Naive thymus-derived CD4-positive, alpha-beta T cell (primary cell): ENCODE measurements at places on chromosomes 6 and 20. TPM values are rescaled to one million over a fixed set of nuclear protein-coding genes. Genes with fewer than 3 reads are reported as not detected.

KCNQ5 gene
- 18.3 TPM for total RNA-seq

SGK1 gene
- total RNA-seq = 21.3 TPM

TBC1D7 gene
- total RNA-seq = 19.2 and 23.5 TPM in 2 replicates

MOCS3 gene
- total RNA-seq = 2.5 TPM

DLK2 gene
- 0.56 TPM for total RNA-seq

MCCD1 gene
- total RNA-seq = not detected

RNF144B gene
- total RNA-seq = 7.1 TPM

RIN2 gene
- total RNA-seq = not detected in 2 replicates

DNA sequence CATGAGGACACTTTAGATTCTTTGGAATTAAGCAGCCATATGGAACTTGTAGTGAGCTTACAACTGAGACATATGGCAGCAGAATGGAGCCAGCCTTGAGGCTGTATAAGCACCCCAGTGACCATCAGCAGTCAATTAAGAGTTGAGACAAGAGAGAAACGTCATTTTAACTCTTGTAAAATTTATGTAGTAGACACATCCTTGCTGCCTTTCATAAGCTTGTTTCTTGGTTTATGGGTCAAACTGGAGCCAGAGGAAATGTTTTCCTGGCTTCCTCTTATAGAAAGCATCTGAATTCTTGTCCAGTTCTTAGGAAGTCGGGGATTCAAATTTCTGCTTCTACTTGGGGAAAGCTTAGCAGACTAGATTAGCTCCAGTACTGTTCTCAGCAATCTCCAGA lies 745.1 kb upstream of the MARCKS start:
- DNase-seq = no peak
- H3K27ac ChIP-seq = no peak overlapping the region
- no peak overlapping the region for H3K4me3 ChIP-seq
- no peaks in the 10 kb centered on the region for H3K36me3 ChIP-seq
- no peaks in the 10 kb centered on the region for H3K4me1 ChIP-seq

GRCh38 chr20:11807054-11808048 lies 110.3 kb upstream of the BTBD3 start:
- H3K36me3 ChIP-seq = no peaks in the 10 kb centered on the region
- no peak overlapping the region for H3K4me3 ChIP-seq
- DNase-seq = no peak
- H3K4me1 ChIP-seq = no peaks in the 10 kb centered on the region
- no peaks in the 10 kb centered on the region for H3K27me3 ChIP-seq

GRCh38 chr6:31791324-31792089 lies 4.0 kb downstream of the VARS1 start:
- DNase-seq = no peak
- peaks cover 12% of the 10 kb centered on the region for H3K4me1 ChIP-seq
- H3K36me3 ChIP-seq = no peaks in the 10 kb centered on the region
- no peaks in the 10 kb centered on the region for H3K27me3 ChIP-seq
- no peak overlapping the region for H3K4me3 ChIP-seq

DNA sequence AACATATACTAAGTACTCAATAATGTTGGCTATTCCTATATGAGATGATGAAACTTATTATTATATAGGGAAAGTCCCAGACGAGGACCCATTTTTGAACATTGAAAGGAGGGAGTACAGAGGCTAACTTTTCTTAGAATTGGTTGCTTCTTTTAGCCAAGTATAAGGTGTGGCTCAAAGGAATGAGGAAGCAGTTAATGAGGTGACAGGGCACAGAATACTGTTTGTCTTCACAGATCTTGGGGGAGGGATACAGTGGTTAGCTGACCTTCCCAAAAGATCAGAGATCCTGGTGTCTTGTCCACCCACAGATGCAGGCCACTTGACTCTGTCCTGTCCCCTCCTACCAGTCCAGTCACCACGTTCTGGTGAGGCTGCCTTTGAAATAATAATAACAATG lies 67.8 kb upstream of the EPB41L1 start:
- DNase-seq = no peak
- peaks cover under 1% of the 10 kb centered on the region for H3K4me1 ChIP-seq
- no peak overlapping the region for H3K27ac ChIP-seq
- no peak overlapping the region for H3K4me3 ChIP-seq

DNA sequence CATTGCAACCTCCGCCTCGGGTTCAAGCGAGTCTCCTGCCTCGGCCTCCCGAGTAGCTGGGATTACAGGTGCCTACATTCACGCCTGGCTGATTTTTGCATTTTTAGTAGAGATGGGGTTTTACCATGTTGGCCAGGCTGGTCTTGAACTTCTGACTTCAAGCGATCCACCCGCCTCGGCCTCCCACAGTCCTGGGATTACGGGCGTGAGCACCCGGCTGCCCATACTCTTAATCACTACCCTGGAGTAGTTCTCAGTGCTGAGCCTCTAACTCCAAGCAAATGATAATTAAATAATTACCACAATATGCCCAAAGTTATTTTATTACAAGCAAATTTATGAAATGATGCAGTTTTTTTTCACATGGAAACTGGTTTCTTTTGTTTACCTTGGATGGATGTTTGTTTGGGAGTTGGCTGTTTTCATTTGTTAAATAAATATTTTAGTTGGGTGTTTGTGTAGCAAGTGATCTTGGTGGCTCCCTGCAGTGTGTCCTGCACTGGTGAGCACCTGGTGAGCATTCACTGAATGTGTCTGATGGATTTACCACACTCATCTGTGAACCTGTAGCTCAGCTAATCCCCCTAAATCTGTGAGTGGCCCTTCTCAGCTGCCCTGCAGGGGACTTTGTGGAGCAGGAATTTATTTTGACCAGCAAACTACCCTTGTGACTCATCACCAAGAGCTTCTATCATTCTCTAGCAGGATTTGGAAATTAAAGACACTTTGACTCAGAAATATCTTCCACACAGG lies 36.9 kb downstream of the UTRN start:
- no peak overlapping the region for H3K4me3 ChIP-seq
- H3K27me3 ChIP-seq = no peaks in the 10 kb centered on the region
- no peaks in the 10 kb centered on the region for H3K4me1 ChIP-seq
- no peak overlapping the region for H3K27ac ChIP-seq
- DNase-seq = no peak

DNA sequence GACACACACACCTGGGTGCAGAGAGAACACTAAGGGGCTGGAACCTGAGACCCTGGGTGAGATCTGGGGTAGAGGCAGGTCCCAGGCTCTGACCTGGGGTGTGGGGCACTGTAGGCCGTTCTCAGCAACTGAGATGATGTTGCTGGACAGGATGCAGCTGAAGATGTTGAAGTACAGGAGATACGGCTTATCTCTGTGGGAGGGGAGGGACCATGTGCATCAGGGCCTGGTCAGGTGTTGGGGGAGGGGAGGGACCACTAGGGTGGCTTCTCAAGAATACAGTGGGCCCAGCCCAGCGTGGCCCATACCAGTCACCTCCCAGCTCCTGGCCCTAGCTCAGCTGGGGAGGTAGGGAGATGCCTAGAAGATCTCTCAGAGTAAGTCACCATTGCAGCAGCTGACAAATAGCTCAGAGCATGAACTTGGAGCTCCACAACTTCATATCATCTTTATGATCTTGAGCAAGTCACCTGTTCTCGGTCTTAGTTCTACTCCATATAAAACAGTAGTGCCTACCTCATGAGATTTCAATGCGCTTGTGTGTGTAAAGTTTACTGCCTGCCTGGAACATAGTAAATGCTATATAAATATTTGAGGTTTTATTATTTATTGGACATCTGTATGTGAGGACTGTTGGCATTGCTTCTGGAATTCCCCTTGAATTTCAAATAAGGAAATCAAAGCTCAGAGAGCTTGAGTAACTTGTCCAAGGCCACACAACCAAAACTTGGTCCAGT lies 3.8 kb downstream of the SLC44A4 start:
- no peaks in the 10 kb centered on the region for H3K36me3 ChIP-seq
- H3K27me3 ChIP-seq = no peaks in the 10 kb centered on the region
- H3K27ac ChIP-seq = no peak overlapping the region
- H3K4me3 ChIP-seq = no peak overlapping the region

GRCh38 chr20:34720266-34720665 lies 16.1 kb downstream of the TP53INP2 start:
- peaks cover 28% of the 10 kb centered on the region for H3K36me3 ChIP-seq
- no peak overlapping the region for H3K4me3 ChIP-seq
- no peak overlapping the region for H3K27ac ChIP-seq
- DNase-seq = no peak
- H3K4me1 ChIP-seq = no peaks in the 10 kb centered on the region
- H3K27me3 ChIP-seq = no peaks in the 10 kb centered on the region

DNA sequence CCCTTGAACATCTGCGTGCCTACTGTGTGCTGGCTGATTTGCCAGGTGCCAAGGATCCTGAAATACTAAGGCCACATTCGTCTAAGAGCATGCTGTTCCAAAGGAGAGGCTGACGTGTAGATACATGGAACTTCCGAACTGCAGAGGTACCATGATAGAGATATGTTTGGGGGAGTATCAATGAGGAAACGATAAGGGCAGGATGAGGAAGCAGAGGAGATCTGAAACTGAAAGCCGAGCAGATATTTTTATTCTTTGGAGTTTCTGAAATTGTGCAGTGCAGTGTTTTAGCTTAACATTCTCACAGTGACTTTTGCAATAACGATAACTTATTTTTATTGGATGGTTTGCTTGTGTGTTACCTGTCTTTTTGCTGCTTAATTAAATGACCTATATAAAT lies 24.3 kb downstream of the BMP6 start:
- no peak overlapping the region for H3K27ac ChIP-seq
- H3K4me1 ChIP-seq = no peaks in the 10 kb centered on the region
- DNase-seq = no peak
- H3K27me3 ChIP-seq = no peaks in the 10 kb centered on the region
- H3K36me3 ChIP-seq = no peaks in the 10 kb centered on the region

GRCh38 chr20:4979841-4980410 lies 21.4 kb downstream of the SLC23A2 start:
- no peak overlapping the region for H3K4me3 ChIP-seq
- H3K27me3 ChIP-seq = no peaks in the 10 kb centered on the region
- H3K36me3 ChIP-seq = no peaks in the 10 kb centered on the region
- H3K4me1 ChIP-seq = peaks cover 4% of the 10 kb centered on the region
- DNase-seq = no peak

DNA sequence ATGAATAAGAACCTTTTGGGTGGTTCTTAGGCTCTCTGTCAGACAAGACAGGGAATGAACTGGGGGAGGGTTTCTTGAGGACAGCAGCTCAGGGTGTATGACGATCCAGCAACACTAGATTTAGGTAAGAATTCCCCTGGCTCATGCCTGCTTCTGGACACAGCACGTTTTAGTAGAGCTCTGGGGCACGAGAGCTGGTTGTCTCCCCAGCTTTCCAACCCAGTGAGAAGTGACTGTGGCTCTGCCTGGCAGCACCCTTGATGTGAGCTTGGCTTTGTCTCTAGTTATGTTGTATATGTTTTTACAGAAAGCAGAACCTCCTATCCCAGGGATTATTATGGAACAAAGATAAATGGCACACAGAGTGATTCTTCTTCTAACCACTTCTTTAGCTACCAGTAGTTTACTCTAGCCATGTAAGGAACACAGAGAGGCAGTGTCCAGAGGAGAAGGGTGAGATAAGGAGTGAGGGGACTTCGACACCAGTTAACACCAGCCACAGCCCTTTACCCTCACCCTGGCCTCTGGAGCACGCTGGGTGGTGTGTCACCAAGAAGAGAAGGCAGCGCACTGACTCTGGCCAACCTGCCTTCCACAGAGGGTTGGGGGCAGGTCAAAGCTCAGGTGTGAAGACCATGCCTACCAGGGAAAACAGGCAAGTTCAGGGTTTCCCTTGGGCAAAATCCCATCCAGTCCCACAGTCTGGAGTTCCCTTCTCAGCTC lies 3.9 kb downstream of the APOBEC2 start:
- no peak overlapping the region for H3K4me3 ChIP-seq
- no peak for DNase-seq
- H3K27ac ChIP-seq = no peak overlapping the region

DNA sequence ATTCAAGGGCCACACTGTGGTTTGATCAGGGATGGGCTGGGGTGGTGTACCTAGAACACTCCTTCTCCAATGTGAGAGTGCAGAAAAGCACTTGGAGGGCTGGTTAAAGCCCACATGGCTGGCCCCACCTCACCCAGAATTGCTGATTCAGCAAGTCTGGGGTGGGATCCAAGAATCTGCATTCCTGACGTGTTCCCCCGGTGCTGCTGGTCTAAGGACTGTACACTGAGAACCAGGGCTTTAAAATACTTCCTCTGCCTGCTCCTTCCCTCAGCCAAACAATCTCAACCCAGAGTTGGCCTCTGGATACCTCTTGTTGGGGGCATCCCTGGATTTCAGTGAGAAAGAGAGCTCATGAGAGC lies 13.4 kb upstream of the OCSTAMP start:
- DNase-seq = no peak
- no peak overlapping the region for H3K27ac ChIP-seq
- peaks cover 7% of the 10 kb centered on the region for H3K4me1 ChIP-seq
